Urothelium cell line (cell line): ENCODE measurements at places on chromosomes 2 and 18.

DNA sequence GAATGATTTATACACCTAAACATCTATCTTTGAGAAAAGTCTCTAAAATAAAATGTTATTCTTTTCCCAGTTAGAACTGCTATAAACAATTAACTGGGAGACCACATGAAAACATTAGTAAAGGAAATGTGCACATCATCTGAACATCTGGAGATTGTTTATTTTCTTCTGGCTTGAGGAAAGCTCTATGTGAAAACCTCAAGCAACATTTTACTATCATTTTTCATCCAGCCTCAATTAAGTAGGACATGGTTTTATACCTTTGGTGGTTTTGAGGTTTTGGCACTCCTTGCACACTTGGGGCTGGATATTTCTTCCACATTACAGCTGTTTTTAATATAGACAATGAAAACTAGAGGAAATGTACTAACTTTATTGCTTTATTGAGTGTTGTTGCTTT, 609.5 kb upstream of the SLC8A1 start:
- DNase-seq = no peak

- DNase-seq = no peak
Measured at GRCh38 chr2:40220177-40220925, 231.5 kb downstream of the SLC8A1 start.

GRCh38 chr18:77199707-77200106, 49.9 kb upstream of the GALR1 start:
- DNase-seq = no peak

- DNase-seq = no peak
Measured at GRCh38 chr2:19419211-19419880, 60.9 kb upstream of the OSR1 start.

DNA sequence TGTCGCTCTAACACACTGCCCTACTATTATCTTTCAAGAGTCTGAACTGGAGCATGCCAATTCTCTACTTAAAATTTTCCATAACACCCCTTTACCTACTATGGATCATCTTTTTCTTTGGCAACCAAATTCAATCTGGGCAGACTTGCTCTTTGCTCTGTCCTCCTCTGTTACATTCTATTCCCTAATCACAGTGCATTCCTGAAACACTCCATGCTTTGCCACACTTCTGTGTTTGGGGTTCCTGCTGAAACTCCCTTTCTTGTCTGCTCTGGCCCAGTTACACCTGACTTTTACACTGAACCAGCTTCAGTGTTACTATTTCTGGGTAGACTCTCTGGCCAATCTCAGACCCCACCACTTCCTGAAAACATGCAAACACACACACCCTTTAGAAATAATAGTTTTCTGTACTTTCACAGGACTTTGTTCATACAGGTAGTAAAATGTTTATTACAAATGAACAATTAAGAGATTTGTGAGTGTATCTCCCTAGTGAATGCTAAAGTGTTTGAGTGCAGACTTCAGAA, 119.9 kb upstream of the DCC start:
- no peak for DNase-seq
